ENCODE measurements at places on chromosomes 7 and 10.

GRCh38 chr10:91587710-91588638 lies 44.9 kb downstream of the PPP1R3C start:
- no peak for DNase-seq

DNA sequence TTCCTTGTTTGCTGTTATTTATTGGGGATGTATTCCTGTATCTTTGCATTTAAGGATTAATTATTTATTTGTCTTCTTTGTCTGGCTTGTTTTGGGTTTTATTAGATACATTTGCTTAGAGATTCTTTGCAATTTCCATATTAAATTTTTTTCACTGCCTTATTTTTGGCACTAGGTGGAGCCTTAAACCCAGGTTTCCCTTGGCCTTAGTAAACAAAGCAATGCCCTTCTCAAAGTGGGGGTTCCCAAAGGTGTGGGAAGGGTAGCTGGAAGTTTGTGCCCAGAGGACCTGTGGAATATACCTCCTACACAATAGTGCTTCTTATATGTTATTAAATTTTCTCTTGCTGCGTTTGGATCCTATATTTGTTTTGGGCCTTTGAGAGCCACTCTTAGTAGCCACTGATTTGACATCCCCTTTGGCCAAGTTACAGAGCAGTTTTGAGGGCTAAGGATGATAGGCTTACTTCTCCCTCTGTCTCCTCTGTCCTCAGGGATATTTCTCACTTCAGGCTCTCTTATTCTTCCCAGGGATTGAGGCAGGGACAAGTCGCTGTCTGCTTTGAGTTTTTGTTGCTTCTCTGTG lies 162.3 kb downstream of the ITGB1 start:
- peak; percentile 13 for DNase-seq

- DNase-seq: no peak
Observed at GRCh38 chr7:44122529-44122928, 819 bp downstream of the POLD2 start.

DNA sequence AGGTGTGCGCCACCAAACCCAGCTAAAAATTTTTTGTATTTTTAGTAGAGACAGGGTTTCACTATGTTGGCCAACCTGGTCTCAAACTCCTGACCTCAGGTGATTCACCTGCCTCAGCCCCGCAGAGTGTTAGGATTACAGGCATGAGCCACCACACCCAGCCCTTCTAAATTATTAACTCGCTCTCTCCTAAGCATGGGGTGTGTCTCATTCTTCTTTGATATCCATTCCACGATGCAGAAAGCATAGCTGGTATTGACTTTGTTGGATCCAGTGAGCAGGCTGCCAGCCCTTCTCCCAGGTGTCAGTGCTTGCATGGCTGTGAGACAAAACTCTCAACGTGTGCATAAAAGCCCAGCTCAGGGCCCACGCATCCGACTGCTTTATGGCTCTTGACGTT lies 254.1 kb upstream of the PFKP start:
- DNase-seq: no peak

GRCh38 chr7:39247576-39247975 lies 269.9 kb downstream of the POU6F2 start:
- DNase-seq: no peak

All from CD14-positive monocyte (primary cell).